Astrocyte (in vitro differentiated cells and primary cell): ENCODE measurements at places on chromosomes 12 and 14.

DNA sequence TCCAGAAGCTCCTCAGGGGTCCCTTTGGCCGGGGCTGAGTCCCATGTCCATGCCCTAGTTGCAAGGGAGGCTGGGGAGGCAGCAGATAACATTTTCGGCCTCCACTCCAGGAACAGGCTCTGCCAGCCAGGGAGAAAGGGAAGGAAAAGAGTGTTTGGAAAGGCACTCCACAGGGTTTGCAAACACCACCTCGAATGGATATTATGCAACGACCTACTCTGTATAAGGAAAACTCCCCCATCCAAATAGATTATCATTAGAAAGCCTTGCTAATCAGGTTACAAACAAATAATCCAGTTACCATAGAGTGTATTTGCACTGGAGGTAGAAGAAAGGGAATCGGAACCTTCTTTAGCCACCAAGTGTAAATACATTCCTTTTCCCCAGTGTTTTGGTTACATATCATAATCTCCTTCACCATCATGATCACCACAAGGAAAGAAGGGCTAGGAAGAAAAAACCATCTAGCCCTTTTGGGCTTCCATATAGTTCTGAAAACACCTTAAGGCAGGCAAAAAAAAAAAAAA, 40.4 kb downstream of the TMCC3 start:
- DNase-seq: no peak

DNA sequence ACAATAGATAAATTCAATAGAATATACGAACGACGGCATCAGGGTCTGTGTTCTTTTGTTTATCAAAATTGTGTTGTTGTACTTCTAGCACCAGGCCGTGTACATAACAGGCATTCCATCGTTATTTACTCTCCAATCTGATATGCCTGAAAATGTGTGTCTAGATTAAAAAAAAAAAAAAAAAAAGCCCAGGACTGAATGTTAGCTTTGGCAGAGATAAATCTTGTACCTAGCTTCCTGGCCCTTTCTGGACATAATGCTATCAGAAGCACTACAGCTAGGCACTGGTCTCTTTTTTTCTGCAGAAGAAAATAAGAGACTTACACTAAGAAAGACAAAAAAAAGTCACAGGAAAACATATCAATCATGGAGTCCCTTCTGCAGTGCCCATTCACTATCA, 37.0 kb downstream of the CDKL1 start:
- DNase-seq: no peak

GRCh38 chr12:75944097-75944904, 87.3 kb downstream of the PHLDA1 start:
- peak; percentile 96 for DNase-seq

DNA sequence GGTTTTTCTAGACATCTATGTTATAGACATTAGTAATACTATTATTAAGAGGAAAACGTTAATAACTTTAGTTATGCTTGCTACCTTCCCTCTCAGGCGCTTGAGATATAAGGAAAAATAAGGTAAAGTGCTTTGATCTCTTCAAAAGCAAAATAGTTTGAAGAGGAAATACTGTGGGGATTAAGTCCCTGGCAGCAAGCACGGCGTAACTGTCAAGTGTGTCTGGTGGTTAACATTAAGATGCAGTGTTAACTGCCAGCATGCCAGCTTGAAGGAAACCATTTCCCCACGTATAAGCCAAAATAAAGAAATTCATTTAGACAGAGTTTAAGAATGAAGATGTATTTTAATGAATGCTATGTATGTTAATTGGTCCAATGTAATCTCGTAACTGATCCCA, 31.8 kb downstream of the PELI2 start:
- DNase-seq: no peak

DNA sequence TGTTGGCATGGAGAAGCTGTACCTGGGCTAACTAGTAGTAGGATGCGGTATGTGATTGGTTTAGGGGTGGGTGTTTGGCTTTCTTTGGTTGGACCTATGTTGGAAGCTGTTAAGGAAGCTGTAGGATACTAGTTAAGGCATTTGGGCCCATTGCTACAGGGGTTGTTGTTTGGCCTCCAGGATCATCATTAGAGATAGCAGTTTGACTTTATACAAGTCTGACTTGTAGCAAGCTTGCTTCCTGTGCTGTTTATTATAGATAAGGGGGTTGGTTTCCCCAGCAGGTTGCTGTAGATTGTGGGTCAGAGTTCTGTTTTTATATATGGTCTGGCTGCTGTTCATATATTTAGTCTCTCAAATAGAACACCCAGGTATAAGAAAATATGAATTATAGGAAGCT, 1.4 kb upstream of the PRIM1 start:
- no peak for DNase-seq

DNA sequence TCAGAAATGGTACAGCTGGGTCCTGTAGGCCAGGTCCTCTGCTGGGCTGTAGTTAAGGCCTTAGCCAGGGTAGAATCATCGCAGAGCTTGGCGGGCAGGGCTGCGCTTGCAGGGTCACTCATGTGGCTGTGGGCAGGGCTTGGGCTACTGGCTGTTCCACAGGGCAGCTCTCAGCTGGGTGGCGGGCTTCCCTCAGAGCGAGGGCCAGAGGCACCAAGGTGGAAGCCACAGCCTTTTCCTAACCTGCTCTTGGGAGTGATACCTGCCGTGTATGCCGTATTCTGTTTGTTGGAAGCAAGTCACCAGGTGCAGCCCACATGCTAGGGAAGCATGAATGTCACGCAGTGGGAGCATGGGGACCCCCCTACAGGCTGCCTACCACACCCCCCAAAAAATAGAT, 69.8 kb upstream of the RIN3 start:
- no peak for DNase-seq

- DNase-seq: peak; percentile 62
Observed at GRCh38 chr12:88985631-88986030, 366.7 kb downstream of the DUSP6 start.

GRCh38 chr14:89428173-89428523, 11.1 kb upstream of the FOXN3 start:
- no peak for DNase-seq

DNA sequence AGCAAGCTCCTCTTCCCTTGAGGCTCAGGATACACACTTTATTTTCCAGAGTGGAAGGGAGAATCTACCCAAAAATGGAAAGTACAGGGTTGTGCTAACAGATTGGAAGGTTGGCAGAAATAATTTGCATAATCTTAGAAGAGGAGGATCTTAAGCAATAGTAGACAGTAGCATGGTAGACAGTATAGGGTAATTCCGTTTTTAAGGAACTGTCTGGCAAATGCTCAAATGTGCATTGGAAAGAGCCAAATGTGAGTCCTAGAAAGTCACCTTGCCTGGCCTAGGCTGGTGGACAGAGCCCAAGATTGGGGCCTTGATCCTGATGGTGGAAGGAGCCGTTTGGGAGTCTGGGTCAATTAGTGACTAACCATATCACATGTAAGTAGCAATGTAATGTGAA, 13.1 kb upstream of the CARMIL3 start:
- DNase-seq: no peak

GRCh38 chr14:101875727-101876554, 88.4 kb upstream of the DYNC1H1 start:
- DNase-seq: no peak

GRCh38 chr12:26380897-26381296, 185.5 kb downstream of the SSPN start:
- DNase-seq: no peak

GRCh38 chr12:16658699-16659098, 52.7 kb upstream of the LMO3 start:
- DNase-seq: no peak

- no peak for DNase-seq
Observed at GRCh38 chr14:104739546-104740516, 13.1 kb upstream of the SIVA1 start.

DNA sequence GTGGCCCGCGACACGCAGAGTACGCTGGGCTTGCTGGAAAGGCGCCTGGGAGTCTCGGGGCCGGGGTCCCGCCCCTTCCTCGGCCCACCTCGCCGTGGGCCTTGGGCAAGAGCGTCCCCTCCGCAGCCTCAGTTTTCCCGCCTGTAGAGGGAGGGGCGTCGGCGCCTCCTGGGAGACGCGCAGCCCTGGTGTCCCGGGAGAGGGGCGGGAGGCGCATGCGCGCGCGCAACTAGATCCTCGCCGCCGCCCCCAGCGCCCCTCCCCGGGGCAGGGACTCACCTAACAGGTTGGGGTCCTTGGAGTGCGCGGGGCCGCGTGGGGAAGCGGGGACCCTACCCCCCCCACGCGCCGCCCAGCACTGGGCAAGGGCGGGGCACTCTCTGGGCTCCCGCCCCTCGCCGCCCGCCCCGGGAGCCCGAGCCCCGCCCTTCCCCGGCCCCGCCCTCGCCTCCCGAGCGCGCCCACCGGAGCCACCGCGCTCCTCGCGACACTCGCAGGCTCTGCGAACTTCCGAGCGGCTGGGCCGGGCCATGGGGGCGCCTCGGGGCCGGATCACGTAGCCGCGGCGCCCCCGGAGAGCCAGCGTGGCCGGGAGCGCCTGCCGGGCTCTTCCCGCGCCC, at the start of gene KIF26A:
Gene KIF26A (plus strand): TSS at position 490 of the 620 bp plus-strand sequence. CDS start 136 bp downstream, outside the sequence.
- DNase-seq: no peak
